ENCODE measurements at places on chromosomes 3 and 15.

DNA sequence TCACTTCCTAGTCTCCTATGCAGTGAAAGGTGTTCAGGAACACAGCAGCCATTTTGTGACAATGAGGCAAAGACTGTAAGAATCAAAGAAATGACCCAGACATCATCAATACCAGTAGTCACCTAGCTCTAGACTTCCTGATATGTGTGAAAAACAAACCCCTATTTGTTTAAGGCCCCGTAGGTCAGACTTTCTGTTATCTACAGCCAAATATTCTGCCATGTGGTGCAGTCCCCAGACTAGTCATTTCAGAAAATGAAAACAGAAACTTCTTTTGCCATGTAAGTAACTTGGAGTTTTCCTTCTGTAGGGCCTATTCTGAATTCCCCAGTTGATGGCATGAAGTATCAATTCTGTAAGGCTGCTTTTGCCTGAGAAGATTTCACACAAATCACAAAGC lies 181.7 kb upstream of the SNTN start:
- no peak for DNase-seq

DNA sequence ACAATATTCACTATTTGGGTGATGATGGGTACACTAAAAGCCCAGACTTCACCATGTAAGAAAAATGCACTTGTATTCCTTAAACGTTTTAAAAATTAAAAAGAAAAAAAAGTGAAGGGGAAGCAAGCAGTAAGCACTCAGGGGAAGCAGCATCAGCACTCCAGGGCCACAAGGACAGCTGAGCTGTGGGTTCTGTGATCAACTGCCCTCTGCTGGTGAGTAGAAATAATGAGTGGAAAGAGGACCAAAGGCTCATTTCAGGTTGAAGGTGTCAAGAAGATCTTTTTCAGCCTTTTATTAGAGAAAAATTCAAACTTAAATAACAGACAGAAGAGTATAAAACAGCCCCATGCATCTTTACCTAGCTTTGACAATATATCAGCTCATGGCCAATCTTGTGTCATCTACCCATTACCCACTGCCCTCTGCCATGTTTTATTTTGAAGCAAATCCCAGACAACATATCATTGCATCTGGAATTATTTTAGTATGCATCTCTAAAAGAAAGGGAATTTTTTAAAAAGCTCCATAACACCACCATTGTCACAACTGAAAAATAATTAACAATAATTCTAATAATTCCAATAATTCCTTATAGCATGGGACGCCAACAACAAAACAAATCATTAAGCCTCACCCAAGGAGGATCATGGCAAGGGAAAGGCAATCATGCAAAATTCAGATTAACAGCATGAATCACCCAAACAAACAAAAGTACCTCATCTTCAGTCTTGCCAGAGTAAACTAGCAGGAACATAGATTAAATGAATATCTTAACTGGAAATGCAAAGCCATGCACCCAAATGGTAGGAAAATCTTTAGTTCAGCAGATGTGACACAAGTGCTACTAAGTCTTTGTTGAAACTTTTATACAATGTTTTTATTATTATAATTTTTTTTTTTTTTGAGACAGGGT lies 42.5 kb downstream of the TAMM41 start:
- DNase-seq = peak; percentile 37

DNA sequence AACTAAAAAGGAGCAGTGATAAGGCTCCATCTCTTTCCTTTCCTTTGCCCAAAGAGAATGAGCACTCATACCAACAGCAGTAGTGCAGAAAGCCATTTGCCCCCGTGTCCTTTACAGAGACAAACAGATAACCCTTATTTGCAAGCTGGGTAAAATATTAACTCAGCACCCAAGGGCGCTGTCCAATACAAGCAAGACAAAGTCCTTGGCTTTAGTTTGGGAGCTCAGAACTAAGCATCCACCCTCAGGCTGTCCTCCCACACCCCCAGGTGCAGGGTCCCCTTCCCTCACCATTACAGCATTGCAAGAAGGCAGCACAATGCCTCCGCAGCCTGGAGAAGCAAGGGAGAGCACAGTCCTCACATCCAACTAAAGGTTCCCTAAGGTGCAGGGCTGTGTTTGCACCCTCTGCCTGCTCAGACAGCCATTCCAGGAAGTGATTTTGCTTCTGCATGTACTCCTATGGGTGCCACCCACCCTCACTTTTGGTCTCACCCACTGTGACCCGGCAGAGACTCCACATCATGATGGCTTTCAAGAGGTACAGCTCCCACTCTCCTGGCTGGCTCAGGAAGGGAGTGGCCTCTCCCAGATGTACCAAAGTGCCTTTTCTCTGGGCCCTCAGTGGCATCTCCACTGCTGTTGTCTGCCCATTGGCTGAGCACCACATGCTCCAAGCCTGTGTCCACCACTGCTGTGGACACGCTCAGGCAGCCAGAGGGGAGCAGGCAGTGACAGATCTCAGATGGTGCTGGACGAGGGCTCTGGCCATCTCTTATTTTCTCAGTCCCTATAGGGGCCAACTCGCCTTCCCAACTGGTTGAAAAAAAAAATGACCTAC lies 34.1 kb upstream of the HES1 start:
- DNase-seq = no peak

GRCh38 chr15:82177291-82178010 lies 85.1 kb downstream of the EFL1 start:
- DNase-seq = no peak

GRCh38 chr3:156633335-156633734 lies 41.1 kb upstream of the TIPARP start:
- DNase-seq = no peak

DNA sequence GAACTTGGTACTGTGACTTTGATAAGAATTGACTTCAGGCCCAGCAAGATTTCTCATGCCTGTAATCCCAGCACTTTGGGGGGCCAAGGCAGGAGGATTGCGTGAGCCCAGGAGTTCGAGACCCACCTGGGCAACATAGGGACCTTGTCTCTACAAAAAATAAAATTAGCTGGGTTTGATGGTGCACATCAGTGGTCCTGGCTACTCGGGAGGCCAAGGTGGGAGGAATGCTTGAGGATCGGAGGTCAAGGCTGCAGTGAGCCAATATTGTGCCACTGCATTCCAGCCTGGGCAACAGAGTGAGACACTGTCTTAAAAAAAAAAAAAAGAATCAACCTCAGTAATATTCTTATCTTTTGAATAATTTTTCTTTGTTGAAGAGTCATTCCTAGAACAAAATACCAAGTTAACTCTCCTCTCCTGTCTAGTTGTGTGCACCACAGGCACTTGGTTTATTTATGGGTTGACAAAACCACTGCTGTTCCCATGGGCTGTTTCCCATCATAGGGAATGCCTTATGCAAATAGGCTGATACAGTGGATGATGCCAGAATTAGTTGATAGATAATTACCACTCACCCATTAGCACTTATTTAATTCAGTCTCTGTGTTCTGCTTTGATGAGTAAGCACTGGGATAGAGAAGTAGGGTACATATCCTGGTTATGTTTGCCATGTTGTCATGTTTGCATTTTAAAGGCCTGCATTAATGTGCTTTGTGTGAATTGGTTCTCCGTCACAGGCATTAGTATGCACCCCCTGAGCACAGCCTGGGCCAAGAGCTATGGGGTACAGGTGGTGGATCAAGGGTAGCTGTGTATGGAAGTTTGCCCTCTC lies 32.9 kb downstream of the TRAK1 start:
- no peak for DNase-seq

- no peak for DNase-seq
Measured at GRCh38 chr15:42355291-42355690, 4.0 kb upstream of the CAPN3 start.

DNA sequence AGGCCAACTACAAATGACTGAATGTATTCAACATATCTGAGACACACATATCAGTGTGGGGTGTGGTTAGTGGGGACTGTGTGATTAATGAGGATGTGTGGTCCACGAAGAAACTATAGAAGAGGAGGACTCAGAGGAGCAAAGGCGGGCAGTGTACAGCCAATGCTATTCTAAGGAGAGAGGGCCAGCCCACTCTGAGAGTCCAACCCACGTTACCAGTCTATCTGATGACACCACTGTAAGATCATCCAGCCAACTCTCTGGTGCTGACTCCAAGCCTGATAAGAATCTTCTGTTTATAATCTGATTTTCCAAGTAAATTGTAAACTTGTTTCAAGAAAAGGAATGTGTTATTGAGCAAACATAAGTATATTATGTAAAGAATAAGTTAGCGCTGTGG lies 47.2 kb downstream of the MCF2L2 start:
- no peak for DNase-seq

DNA sequence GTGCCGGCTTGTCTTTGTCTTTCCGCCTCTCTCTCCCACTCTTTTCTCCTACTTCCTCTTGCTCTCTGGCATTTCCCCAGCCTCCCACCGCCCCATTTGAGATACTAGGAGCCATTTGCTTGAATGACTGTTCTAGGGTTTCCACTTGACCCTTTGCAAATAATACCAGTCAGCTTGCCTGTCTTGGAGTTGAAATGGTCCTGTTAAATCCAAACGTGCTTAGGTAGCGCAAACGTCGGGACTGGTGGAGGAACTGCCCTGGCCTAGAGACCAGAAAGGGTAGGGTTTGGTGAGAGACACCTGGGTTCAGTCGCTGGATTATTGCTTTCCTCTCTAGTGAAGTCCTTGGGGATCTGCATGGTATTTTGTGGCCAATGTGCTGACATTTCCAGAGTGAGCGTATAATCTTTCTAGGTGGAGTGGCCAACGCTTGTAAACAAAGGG lies 10.6 kb downstream of the ZIC1 start:
- DNase-seq = no peak

DNA sequence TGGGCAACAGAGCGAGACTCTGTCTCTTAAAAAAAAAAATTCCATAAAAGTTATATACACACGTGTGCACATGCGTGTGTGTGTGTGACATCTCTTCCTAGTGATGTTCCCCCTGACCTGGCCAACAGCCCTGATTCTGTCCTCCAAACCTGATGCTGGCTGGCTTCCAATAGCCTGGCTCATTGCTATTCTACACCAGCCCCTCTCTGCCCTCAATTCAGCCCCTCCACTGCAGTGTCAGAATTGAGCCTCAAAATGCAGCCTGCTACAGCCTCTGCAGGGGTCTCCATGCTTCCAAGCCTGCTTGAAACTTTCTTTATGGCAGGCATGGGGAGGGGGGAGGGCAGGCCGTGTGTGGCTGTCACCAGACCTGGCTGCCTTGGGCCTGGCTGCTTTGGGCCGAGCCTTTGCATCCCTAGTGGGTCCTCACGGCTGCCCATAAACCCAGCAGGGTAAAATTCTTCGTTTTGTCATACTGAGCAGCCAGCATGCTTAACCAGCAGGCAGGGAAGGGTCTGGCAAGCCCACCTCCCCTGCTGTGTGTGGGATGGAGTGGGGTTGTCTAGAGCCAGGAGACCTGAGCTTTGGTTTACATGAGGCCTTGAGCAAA lies 22.7 kb upstream of the DOCK3 start:
- no peak for DNase-seq

GRCh38 chr15:61916104-61916503 lies 144.1 kb downstream of the VPS13C start:
- no peak for DNase-seq

GRCh38 chr3:194057570-194058188 lies 78.3 kb upstream of the HES1 start:
- DNase-seq = no peak

GRCh38 chr3:21356402-21356801 lies 394.6 kb downstream of the ZNF385D start:
- DNase-seq = no peak

GRCh38 chr3:144660186-144660585 lies 688.6 kb downstream of the DIPK2A start:
- DNase-seq = no peak

GRCh38 chr3:170033489-170033888 lies 4.3 kb upstream of the GPR160 start:
- peak; percentile 34 for DNase-seq

DNA sequence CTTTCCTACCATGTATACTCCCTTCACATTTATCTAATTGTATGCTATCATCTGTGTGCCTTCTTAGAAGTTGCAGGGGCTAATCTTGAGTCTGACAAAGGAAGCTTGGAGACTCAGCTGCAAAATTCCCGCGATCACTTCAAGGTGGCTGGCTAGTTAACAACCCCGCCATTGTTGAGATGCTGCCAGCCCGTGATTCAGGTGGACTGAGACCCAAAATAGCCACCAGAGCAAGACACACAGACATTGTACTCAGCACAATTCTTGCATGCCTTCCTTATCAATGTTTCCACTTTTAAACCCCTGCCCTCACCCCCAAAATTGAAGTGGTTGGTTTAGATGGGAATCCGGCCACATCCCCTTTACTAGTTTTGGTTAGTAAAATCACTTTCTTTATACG lies 225.8 kb upstream of the ZNF717 start:
- no peak for DNase-seq

- DNase-seq = no peak
Measured at GRCh38 chr15:90650117-90650955, 66.8 kb upstream of the BLM start.

GRCh38 chr15:29133321-29133720 lies 136.3 kb downstream of the NSMCE3 start:
- DNase-seq = no peak

- DNase-seq = no peak
Measured at GRCh38 chr15:43941555-43941954, 114.8 kb downstream of the WDR76 start.

GRCh38 chr15:63945007-63945788 lies 101.1 kb downstream of the DAPK2 start:
- DNase-seq = peak; percentile 55

GRCh38 chr3:107239703-107240102 lies 137.5 kb upstream of the CCDC54 start:
- DNase-seq = no peak

DNA sequence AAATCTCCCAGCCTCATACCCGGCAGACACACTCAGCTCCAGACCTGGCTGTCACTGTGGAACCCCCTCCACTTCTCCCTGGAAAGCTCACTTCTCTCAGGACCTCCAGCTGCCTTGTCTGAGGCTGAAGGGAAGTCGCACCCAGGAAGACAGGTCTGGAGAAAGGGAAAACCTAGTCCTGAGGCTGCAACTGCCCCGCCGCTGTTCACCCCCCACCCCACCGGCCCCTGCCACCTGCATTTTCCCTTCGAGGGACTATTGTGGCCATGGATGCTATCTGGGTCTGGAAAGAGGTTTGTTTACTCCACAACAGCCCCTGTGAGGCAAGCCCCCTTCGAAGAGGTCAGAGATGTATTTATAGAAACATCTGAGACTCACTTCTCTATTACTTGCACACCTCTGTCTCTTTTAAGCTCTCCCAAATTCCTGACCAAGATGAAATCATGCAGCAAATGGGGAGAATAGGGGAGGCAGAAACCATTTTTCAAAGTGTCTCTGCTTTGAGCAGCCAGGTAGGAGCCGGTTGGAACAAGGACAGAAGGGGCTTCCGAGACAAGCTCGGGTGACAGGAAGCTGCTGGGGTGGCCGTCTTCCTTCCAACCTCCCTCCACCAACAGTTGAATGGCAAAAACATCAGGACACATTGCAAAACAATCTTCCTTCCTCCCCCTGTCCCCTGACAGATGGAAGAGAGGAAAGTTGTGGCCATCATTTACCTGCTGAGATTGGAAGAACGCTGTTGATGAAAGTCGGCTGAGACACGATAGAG lies 518 bp downstream of the COLQ start:
- no peak for DNase-seq

GRCh38 chr3:149626671-149627070 lies 31.2 kb downstream of the WWTR1 start:
- DNase-seq = no peak

- DNase-seq = peak; percentile 9
Measured at GRCh38 chr3:77038468-77038929, 1.4 kb upstream of the ROBO2 start.

- no peak for DNase-seq
Measured at GRCh38 chr3:13144163-13145023, 71.2 kb upstream of the IQSEC1 start.

GRCh38 chr3:38738630-38739395 lies 77.2 kb downstream of the SCN10A start:
- peak; percentile 42 for DNase-seq

GRCh38 chr3:165056510-165056909 lies 21.8 kb downstream of the SI start:
- DNase-seq = no peak

GRCh38 chr3:120274739-120275167 lies 10.3 kb downstream of the GPR156 start:
- no peak for DNase-seq

Measured in stimulated activated naive CD8-positive, alpha-beta T cell treated with anti-CD3 and anti-CD28 coated beads, Interleukin-15, amount 100 ng/mL, for 72 hours (primary cell).